Activated CD4-positive, alpha-beta T cell treated with anti-CD3 and anti-CD28 coated beads for 36 hours (primary cell): ENCODE measurements at places on chromosomes 11 and 22. TPM values are rescaled to one million over a fixed set of nuclear protein-coding genes. Genes with fewer than 3 reads are reported as not detected.

The CCDC81 gene
- 0.79 TPM for total RNA-seq

DNA sequence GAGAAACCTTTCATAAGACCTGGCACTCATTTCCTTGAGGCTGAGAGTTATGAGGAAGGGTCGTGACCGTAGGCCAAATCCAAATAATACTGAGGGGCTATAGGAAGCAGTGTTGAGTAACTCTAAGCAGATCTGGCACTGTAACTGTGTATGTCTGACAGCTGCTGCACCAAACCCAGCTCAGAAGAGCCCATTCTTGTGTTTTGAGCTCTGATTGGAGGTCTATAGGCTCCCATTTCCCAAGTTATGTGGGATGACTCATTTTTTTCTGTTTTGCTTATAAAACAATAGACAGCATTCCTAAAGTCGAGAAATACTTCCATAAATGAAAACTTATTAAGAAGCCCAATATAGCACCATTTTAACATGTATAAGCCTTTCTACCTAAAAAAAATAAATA, 645.8 kb downstream of the DLG2 start:
- DNase-seq: no peak

The ANKK1 gene
- total RNA-seq: 0.14 TPM

The TMPRSS4 gene
- not detected for total RNA-seq

The LRRC75B gene
- total RNA-seq: 0.98 TPM

The CASP4 gene
- 59.1 TPM for total RNA-seq

GRCh38 chr22:27714068-27714467, 87.5 kb downstream of the MN1 start:
- no peak for DNase-seq
